ENCODE measurements at places on chromosomes 5 and 9.
A peak's percentile ranks its signal among the peaks of the same experiment; 100 is the strongest.

- DNase-seq = no peak
These were observed 220.1 kb downstream of the PRR16 start for GRCh38 chr5:120684213-120684612.

DNA sequence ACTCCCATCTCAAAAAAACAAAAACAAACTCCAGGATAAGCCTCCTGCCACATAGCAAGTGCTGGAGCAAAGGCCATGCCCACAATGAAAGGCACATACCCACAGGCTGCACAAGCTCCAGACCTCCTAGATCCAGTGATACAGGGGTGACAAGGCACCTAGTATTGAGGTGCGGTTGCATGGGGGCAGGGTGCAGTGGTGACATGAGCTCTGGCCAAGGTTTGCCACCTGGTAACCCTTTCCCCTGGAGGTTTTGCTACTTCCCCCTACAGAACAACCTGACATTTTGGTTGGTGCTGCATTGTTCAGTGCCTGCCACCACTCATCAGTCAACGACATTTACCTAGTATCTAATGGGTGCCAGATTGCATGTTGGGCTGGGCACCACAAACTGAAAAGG, 14.5 kb downstream of the CDKN2AIPNL start:
- no peak for DNase-seq

DNA sequence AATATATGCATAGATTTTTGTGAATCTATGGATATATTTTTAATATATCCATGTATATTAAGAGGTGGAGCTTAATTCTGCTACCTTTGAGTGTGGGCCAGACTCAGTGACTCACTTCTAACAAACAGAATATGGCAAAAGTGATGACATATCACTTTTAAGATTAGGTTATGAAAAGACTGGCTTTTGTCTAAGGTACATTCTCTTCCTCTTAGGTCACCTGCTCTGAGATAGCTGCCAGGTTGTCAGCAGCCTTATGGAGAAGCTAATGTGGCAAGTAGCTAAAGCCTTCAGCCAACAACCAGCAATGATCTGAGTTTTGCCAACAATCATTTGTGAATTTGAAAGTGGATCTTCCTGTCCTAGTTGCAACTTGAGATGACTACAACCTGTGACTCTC, 83.8 kb downstream of the ANKRD31 start:
- no peak for DNase-seq

DNA sequence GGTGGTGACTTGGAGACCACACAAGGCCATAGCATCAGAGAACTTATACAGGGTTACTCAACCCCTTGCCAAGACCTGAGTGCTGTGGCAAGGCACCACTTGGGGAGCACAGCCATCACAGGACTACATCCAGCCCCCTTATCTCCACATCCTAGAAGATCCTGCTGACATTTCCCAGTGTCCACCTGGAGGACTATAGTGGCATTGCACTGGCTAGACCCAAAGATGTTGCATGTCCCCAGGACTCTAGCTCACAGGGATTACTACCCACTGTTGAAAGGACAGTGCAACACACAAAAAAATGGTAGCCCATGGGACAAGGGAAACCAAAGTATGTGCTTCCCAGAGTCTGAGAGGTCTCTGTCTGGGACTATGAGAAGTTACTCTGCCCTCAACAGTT, 411.1 kb upstream of the NUDT12 start:
- no peak for DNase-seq

- DNase-seq = no peak
These were observed 65.7 kb upstream of the BASP1 start for GRCh38 chr5:17151686-17152085.

GRCh38 chr9:115000217-115000639, 69.8 kb upstream of the TNFSF8 start:
- no peak for DNase-seq

DNA sequence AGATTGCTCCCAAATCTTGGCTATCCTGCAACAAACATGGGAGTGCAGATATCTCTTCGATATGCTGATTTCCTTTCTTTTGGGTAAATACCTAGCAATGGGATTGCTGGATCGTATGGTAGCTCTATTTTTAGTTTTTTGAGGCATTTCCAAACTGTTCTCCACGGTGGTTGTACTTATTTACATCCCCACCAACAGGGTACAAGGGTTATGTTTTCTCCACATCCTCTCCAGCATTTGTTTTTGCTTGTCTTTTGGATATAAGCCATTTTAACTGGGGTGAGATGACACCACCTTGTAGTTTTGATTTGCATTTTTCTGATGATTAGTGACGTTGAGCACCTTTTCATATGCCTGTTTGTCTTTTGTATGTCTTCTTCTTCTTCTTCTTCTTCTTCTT, 20.3 kb downstream of the CTSL start:
- no peak for DNase-seq

- no peak for DNase-seq
These were observed 3.0 kb downstream of the MVB12B start for GRCh38 chr9:126329476-126330275.

- DNase-seq = no peak
These were observed 141.1 kb upstream of the C9orf72 start for GRCh38 chr9:27714388-27714787.

DNA sequence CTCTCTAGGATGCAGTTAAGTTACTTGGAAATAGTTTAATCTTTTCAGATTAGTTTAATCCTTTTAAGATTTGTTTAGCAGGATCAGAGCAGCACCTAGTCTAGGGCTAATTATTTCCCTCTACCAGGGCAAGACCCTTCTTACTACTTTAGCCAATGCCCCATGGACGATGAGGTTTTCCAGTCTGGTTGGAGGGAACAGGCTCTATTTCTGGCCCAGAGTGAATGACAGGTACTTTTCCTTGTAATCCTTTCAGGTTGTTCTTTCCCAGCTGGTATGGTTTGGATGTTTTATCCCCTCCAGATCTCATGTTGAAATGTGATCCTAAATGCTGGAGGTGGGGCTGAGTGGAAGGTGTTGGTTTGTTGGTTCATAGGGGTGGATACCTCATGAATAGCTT, 27.2 kb downstream of the PTTG1 start:
- DNase-seq = no peak

GRCh38 chr5:124195411-124195810, 551.0 kb downstream of the ZNF608 start:
- DNase-seq = no peak

GRCh38 chr5:130520211-130520610, 615.9 kb downstream of the CHSY3 start:
- no peak for DNase-seq

- DNase-seq = no peak
These were observed 53.1 kb upstream of the EDIL3 start for GRCh38 chr5:84437673-84438315.

GRCh38 chr9:81513059-81513458, 176.3 kb downstream of the TLE1 start:
- no peak for DNase-seq

GRCh38 chr5:24401773-24402172, 243.0 kb downstream of the CDH10 start:
- no peak for DNase-seq

GRCh38 chr5:150746-151145, 40.5 kb upstream of the LRRC14B start:
- no peak for DNase-seq

GRCh38 chr9:29773676-29774075, 2200.4 kb upstream of the C9orf72 start:
- no peak for DNase-seq

GRCh38 chr9:120621941-120622340, 42.0 kb upstream of the CDK5RAP2 start:
- DNase-seq = no peak

DNA sequence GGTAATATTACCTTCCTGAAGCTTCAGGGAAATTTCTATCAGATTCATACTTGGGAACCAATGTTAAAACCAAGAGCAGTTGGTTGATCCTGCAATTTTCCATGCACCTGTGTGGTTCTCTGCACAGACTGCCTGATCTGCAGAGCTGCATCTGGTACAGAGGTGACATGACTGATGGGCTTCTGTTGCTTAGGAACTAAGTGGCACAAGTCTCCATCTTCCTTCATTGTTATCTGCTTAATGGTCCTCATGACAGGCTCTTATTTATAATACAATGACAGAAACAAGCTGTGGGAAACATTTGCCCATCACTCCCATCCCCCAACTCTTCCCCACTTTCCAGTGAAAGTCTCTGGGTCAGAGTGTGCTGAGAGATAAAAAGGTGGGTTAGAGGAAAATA, 799.1 kb downstream of the TAF11L14 start:
- no peak for DNase-seq

DNA sequence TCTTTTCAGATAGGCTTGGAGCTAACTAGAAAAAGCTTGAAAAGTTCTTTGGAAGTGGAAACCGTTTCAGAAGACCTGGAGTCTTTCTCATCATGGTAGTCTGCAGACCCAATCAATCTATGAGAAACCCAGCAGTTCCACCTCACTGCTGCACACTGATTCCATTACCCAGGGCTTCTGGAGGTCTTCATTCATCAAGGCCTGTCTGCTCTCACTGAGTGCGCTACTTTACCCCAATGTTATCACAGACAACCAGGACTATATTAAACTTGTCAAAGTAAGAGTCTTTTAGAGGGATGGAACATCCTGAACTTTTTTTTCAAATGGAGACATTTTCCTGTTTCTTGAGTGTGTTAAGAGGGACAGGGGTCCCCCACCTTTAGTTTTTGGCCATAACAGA, 93.1 kb downstream of the BOD1 start:
- no peak for DNase-seq

DNA sequence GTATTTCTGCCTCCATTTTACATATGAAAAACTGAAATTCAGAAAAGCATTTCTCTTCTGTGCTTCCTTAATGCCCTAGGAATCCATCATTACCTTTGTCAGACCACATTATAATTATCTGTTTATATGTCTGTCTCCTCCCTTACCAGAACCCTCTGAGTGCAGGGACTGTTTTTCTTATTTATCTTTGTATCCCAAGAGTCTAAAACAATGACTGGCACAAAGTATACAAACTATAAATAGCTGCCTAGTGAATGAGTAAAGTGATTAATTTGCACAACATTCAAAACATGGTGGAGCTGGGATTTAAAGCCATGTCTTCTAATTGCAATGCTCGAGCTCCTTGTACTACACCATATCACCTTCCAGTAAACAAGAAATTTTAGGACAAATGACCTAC, 49.3 kb upstream of the HK3 start:
- no peak for DNase-seq

GRCh38 chr5:3786891-3787430, 191.3 kb downstream of the IRX1 start:
- no peak for DNase-seq

DNA sequence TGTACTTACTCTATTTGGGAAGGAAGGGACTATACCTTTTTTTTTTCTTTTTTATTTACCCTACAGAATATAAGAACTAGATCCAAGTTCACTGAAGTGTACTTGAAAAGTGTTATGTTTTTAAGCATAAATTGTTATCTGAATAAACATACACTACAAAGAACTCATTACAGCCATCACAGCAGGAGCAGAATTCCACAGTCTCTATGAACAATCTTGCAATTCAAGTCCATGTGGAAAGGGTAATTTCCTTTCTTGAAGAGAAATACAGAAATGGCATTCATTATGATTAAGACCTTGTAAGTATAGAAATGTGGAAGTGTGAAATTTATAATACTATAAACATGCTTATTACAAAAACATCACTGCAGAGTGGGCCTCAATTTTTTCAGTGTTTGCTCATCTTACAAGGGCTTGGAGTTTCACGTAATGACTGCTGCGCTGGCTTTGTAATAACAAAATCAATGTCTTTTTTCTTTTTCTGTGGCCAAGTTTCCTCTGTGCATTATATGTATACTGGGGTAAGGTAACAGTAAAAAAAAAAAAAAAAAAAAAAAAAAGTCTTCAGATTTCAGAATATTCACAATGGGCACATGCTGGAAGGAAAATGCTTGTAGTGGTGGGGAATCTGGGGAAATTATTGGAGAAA, 77.0 kb upstream of the GNA14 start:
- DNase-seq = no peak

DNA sequence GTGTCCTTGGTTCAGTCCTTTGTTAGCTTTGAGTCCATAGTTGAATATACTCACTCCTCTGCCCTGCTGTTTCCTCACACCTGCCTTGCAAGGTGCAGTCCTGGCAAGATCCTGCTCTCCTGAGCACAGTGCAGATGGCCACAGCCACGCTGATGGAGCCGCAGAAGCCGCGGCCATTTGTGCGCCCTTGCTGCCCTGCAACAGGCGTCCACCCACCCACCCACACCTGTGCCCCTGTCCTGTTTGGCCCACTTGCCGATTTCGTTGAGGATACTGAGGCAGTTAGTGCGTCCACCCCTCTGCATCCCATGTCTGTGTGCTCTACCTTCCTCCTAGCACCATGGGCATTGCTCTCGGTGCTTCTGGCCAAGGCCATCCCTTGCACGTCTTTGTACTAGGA, 51.1 kb upstream of the LRRTM2 start:
- no peak for DNase-seq

- DNase-seq = no peak
These were observed 69.0 kb upstream of the TNFAIP8 start for GRCh38 chr5:119286511-119287488.

- peak; percentile 73 for DNase-seq
These were observed 88.9 kb downstream of the AMBP start for GRCh38 chr9:113989017-113989713.

Data from cardiac septum (tissue), 1 donor.